Activated CD8-positive, alpha-beta memory T cell treated with anti-CD3 and anti-CD28 coated beads, Interleukin-2, amount 10 ng/mL, durations not matched to agents 7 days and 5 days (primary cell): ENCODE measurements at places on chromosomes 12 and 14. TPM values are rescaled to one million over a fixed set of nuclear protein-coding genes. Genes with fewer than 3 reads are reported as not detected.

The TAS2R14 gene
- 1.5 TPM for total RNA-seq

The BAZ1A gene
- total RNA-seq = 57.4 TPM

The OR11H6 gene
- total RNA-seq = not detected

The OAS2 gene
- total RNA-seq = 383 TPM

The FLVCR2 gene
- 2.1 TPM for total RNA-seq

The ABCB9 gene
- total RNA-seq = 4.4 TPM

The TMEM132D gene
- not detected for total RNA-seq

DNA sequence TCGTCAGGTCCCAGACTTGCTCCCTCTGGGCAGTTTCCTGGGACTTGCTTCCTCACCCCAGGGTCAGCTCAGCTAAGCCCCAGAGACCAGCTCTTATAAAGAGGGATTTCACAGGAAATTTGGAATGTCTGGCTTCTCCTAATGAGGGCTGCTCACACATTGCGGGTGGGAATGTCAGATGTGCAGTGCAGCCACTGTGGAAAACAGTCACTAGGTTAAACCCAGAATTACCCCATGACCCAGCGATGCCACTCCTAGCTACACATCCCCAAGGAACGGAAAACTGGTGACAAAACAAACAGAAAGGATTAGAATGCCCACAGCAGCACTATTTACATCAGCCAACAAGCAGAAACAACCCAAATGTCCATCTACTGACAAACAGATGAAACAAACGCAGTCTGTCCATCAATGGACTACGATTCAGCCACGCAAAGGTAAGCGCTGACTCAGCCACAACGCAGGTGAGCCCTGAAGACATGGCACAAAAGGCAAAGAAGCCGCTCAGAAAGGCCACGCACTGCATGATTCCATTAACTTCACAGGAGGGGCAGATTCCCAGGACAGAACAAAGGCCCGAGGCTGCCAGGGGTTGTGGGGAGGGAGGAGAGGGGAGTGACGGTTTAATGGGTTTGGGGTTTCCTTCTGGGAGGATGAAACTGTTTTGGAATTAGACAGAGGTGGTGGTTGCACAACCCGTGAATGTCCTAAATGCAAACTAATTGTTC is 63.0 kb downstream of the NCOR2 start:
- H3K4me3 ChIP-seq = no peak overlapping the region
- no peak overlapping the region for H3K27ac ChIP-seq
- H3K27me3 ChIP-seq = no peaks in the 10 kb centered on the region

GRCh38 chr12:27008081-27008480 is 6.1 kb downstream of the TM7SF3 start:
- H3K36me3 ChIP-seq = peaks cover 24% of the 10 kb centered on the region
- H3K4me3 ChIP-seq = no peak overlapping the region
- DNase-seq = no peak
- H3K27me3 ChIP-seq = no peaks in the 10 kb centered on the region
- peaks cover 41% of the 10 kb centered on the region for H3K4me1 ChIP-seq
- no peak overlapping the region for H3K27ac ChIP-seq

DNA sequence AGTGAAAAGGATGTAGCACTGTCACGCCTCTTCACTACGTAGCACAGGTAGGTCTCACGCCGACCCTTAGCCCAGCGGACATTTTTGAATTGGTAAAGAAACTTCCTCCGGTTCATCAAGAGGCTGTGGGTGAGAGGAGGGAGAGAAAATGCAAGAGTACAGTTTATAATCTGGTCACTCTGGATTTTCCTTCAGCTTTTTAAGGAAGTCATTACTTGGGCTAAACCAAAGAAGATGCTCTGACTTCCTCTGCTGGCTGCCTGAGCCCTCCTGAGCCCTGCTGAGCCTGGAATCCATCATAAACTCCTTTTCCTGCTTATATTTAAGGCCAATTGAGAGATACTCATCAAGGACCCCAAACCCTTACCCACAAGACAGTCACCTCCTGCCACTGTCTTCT is 5.8 kb downstream of the AICDA start:
- no peak overlapping the region for H3K4me3 ChIP-seq
- H3K27me3 ChIP-seq = peaks cover 19% of the 10 kb centered on the region

DNA sequence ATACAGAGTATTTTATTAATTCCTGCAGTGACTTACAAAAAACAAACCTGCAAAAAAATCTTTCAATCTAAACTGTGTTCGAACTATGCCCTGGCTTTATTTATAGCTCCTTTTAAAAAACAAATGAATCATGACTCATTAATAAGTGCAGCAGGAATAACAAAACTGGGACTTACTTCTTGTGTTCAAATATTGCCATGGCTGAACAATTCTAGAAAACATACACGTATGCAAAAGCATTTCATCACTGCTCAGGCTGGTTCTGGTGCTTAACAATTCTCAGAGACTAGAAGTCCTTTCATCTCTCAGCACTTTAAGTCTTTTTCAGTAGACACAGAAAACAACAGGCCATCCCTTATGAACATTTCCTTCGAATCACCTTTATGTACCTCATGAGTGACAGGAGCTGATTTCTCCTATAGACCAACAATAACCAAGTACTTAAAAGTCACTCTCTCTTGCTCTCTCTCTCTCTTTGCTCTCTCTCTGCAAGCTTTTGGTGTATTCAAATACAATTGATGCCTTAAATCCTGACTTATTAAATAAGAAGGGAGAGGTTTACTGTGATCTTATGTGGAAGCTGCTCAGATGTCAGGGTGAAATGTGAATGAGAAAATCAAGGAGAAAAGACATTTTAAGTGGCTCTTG is 268.8 kb downstream of the TTC8 start:
- DNase-seq = no peak
- H3K36me3 ChIP-seq = no peaks in the 10 kb centered on the region
- peaks cover 3% of the 10 kb centered on the region for H3K27me3 ChIP-seq

GRCh38 chr12:99984271-99985128 is at the start of gene ANKS1B:
Gene ANKS1B, minus strand, starts transcription at chr12:99984936. Its CDS starts 699 bp downstream, at chr12:99984237.
- peak within 1 kb of the TSS; percentile 63 for H3K4me3 ChIP-seq
- H3K27ac ChIP-seq = no peak within 1 kb of the TSS
- no peak for DNase-seq
- H3K36me3 ChIP-seq = no peaks in the 10 kb centered on the region
- peaks cover 6% of the 10 kb centered on the region for H3K4me1 ChIP-seq
- H3K27me3 ChIP-seq = peaks cover 65% of the 10 kb centered on the region

DNA sequence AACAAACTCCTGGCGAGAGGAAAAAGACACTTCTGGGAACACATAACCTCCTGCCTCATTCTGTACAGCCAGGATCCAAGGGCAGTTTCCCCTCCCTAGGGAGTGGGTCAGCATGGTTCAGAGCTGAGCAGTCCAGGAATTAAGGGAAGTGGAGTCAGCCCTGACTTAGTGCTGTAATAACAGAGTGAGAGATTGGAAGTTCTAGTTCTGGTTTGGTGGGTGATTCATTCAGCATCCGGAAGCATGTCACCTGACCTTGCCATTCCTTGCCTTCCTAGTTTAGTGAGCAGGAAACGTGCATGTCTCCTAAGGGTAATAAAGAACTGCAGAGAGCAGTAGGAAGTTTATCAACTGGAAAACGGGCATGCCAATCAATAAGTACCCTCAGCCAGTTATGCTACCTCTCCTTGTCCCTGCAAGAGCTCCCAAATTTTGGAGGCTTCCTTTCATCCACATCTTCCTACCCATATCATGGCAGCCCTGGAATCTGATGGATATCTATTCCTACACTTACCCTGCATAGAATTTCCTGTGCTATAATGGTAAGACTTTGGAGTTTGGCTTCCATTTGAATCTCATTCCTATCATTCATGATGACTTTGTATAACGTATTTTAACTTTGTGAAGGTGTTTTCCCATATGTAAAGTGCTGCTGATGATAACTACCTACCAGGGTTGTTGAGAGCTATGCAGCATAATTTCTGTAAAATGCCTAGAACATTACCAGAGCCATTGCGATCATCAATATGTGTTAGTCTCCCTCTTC is 28.5 kb upstream of the MAGOHB start:
- no peak for DNase-seq
- no peaks in the 10 kb centered on the region for H3K27me3 ChIP-seq
- H3K4me3 ChIP-seq = no peak overlapping the region

DNA sequence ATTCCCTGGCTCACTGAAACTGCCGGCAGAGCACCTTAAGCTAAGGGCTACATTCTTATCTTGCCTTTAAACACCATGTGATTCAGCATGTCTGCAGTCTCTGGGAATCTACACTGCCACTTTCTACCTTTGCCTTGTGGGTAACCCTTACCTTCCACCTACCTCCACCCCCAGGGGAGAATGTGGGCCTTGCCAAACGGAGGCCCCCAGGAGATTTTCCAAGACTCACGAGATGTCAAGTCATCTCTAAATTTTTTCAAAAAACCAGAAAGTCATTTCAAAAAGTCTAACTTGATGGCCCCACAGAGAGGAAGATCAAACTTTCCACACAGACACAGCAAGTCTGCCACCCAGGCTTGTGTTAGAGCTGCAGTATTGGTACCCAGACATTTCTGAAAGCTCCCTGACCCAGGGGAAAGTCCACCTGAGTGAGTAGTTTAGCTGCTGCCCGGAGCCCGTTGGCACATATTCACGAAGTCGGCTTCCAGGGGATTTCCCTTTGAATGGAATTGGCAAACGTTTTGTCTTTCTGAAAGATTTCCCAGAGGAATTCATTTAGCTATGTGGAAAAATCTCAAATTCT is 4.7 kb upstream of the PSMA6 start:
- peaks cover 45% of the 10 kb centered on the region for H3K4me1 ChIP-seq
- no peaks in the 10 kb centered on the region for H3K27me3 ChIP-seq
- peak overlapping the region; percentile 94 for H3K27ac ChIP-seq
- peak; percentile 47 for DNase-seq
- no peak overlapping the region for H3K4me3 ChIP-seq

GRCh38 chr12:85277900-85278597 is 2.0 kb upstream of the ALX1 start:
- no peak overlapping the region for H3K4me3 ChIP-seq
- peaks cover 1% of the 10 kb centered on the region for H3K36me3 ChIP-seq

DNA sequence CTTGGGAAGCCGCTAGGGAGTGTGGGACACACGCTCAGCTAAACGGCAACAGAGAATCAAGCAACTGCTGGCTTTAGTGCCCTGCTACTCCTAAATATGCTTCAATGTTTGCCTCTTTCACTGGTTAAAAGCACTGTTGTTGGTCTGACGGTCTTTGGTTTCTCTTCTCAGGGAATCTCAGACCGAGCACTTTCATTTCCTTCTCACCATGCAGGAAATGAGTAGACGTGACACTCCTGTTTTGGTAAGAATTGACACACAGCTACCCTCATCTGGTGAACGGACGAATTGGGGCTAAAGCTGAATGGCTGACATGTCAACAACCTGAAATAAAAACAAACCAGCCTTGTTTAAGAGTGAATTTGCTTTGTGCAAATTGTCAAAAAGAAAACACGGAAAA is 57.5 kb upstream of the PIWIL1 start:
- peaks cover 4% of the 10 kb centered on the region for H3K4me1 ChIP-seq
- H3K4me3 ChIP-seq = no peak overlapping the region
- DNase-seq = peak; percentile 46
- no peaks in the 10 kb centered on the region for H3K36me3 ChIP-seq
- peak overlapping the region; percentile 35 for H3K27ac ChIP-seq

- H3K4me3 ChIP-seq = no peak overlapping the region
- no peaks in the 10 kb centered on the region for H3K4me1 ChIP-seq
- DNase-seq = peak; percentile 43
- no peaks in the 10 kb centered on the region for H3K36me3 ChIP-seq
These were observed 70.3 kb downstream of the COX16 start for GRCh38 chr14:70289138-70289537.

DNA sequence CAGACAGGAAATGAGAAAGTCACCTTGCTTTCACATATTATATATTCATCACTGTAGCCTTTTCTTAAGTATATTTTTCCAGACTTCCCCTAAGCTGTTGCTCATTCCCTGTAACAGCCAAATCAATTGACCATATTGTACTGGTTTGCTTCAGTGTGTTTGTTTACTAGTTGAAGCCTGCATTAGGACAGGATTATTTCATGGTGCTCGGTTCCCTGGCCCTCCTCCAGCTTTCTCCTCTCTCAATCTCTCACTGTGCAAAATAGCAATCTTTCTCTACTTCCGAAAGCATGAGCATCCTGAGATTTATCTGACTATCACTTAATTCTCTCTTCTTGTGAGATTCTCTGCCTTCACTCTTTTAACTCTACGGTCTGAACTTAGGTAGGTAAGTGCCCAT is 2.4 kb downstream of the SLC35F4 start:
- H3K27ac ChIP-seq = no peak overlapping the region
- no peak for DNase-seq
- peaks cover 27% of the 10 kb centered on the region for H3K27me3 ChIP-seq
- no peaks in the 10 kb centered on the region for H3K36me3 ChIP-seq
- no peaks in the 10 kb centered on the region for H3K4me1 ChIP-seq

DNA sequence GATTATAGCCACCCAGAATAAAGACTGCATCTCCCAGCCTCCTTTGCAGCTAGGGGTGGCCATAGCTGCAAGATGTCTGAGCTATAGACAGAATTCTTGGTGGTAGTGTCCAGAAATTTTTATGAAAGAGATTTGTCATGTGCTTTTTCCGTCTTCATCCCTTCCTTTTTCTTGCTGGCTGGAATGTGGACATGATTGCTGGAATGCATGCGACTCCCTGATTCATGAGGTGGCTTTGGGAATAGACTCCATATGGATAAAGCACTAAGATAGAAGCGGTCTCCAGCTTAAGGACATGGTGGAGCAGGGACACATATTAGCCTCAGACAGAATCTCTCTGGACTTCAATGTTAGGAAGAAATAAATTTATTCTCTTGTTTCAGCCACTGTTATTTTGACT is 10.0 kb upstream of the HSPB8 start:
- H3K4me1 ChIP-seq = no peaks in the 10 kb centered on the region
- no peaks in the 10 kb centered on the region for H3K36me3 ChIP-seq
- H3K27me3 ChIP-seq = no peaks in the 10 kb centered on the region
- DNase-seq = no peak

GRCh38 chr12:89873745-89874144 is 165.1 kb upstream of the ATP2B1 start:
- no peaks in the 10 kb centered on the region for H3K27me3 ChIP-seq
- no peak for DNase-seq
- H3K27ac ChIP-seq = no peak overlapping the region
- H3K4me1 ChIP-seq = peaks cover 3% of the 10 kb centered on the region

GRCh38 chr14:94548999-94549985 is 11.9 kb upstream of the SERPINA4 start:
- H3K27ac ChIP-seq = no peak overlapping the region
- H3K4me1 ChIP-seq = no peaks in the 10 kb centered on the region
- H3K4me3 ChIP-seq = no peak overlapping the region
- no peaks in the 10 kb centered on the region for H3K36me3 ChIP-seq
- peaks cover 13% of the 10 kb centered on the region for H3K27me3 ChIP-seq

DNA sequence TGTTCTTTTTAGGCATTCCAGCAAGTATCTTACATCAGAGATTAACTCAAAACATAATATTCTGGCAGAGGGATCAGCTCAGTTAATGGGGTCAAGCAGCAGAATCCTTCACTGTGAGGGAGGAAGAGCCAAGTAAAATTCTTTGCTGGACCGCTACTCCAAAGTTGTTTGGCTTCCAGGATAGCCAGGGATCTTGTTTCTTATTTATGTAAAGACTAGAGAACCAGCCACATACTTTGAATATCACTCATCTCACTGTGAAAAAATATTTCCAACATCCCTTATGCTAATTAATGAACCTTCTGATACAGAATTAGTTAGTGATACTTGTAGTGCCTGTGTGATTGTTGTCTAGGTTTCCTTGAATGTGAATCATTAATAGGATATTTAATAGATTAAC is 94.2 kb downstream of the PLEKHA5 start:
- H3K4me3 ChIP-seq = no peak overlapping the region
- no peaks in the 10 kb centered on the region for H3K27me3 ChIP-seq
- H3K4me1 ChIP-seq = peaks cover 8% of the 10 kb centered on the region
- no peak for DNase-seq
- no peaks in the 10 kb centered on the region for H3K36me3 ChIP-seq
